ENCODE measurements at places on chromosomes 7 and 10. TPM values are rescaled to one million over a fixed set of nuclear protein-coding genes. Genes with fewer than 3 reads are reported as not detected.

The OR9A2 gene
- total RNA-seq, result not detected

DNA sequence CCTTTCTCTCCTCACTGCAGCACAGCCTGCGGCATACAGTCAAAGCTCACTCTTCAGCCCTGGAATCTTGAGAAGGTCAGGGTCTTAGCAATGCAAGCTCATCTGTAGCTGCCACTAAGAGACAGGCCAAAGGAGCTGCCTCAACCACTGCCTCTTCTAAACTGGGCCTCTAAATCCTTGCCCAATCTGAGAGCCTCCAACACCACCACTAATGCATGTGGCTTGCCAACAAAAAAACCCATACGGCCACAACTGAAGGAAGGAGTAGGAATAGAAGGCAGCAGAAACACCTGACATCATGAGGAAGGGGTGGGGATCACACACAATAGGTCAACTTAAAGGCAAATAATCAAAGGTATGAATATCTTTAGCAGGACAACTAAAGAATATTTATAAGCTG lies 183.8 kb downstream of the SRPK2 start:
- DNase-seq, result no peak
- peaks cover 17% of the 10 kb centered on the region for H3K4me1 ChIP-seq
- no peaks in the 10 kb centered on the region for H3K27me3 ChIP-seq
- H3K36me3 ChIP-seq, result peaks cover 17% of the 10 kb centered on the region

The IGFBP3 gene
- 1.2 TPM for total RNA-seq

DNA sequence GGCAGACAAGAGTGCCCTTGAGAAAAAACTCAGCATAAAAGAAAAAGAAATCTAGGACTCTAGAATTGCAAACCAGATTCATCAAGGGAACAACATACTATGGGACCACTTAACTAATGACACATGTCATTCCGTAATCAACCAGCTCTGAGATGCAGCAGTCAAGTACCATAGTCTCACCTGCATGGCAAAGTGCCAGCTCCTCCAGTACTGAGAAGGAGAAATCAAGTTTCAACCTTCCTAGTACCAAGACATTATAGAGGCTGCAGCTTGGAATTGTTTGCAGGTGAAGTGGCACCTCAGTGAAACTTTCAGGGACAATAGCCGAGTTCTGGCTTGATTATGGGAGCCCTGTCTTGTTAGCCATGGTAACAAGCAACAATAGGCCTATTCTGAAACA lies 11.5 kb downstream of the STEAP1 start:
- H3K36me3 ChIP-seq, result no peaks in the 10 kb centered on the region
- no peak overlapping the region for H3K4me3 ChIP-seq
- H3K27ac ChIP-seq, result no peak overlapping the region
- no peak for DNase-seq
- no peaks in the 10 kb centered on the region for H3K4me1 ChIP-seq
- H3K27me3 ChIP-seq, result no peaks in the 10 kb centered on the region

- no peaks in the 10 kb centered on the region for H3K27me3 ChIP-seq
- peaks cover 89% of the 10 kb centered on the region for H3K36me3 ChIP-seq
- no peak overlapping the region for H3K27ac ChIP-seq
- DNase-seq, result no peak
- no peak overlapping the region for H3K4me3 ChIP-seq
- H3K4me1 ChIP-seq, result no peaks in the 10 kb centered on the region
Observed at GRCh38 chr10:96618653-96619052, 31.8 kb upstream of the TM9SF3 start.

GRCh38 chr7:46440186-46440585 lies 519.1 kb upstream of the IGFBP3 start:
- DNase-seq, result no peak
- H3K4me3 ChIP-seq, result no peak overlapping the region
- H3K27me3 ChIP-seq, result no peaks in the 10 kb centered on the region
- no peaks in the 10 kb centered on the region for H3K4me1 ChIP-seq

DNA sequence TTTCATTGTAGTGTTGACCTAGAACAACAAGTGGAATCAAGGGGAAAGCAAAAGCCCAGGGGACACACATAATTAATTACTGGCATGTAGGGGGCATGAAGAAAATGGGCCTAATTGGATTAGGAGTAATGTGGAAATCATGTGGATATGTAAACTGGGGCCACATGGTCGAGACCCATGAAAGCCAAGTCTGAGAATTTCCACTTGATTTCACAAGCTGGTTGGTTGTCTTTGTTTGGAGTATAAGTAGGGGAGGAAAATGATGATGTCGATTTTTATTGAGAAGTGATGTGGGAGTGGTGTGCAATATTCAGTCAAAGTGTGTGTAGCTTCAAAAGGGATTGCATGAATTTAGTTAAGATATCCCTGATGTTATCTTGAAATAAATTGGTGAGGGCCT lies 131.8 kb downstream of the LRRC4 start:
- H3K4me3 ChIP-seq, result no peak overlapping the region
- H3K27ac ChIP-seq, result no peak overlapping the region
- DNase-seq, result no peak
- H3K36me3 ChIP-seq, result peaks cover 2% of the 10 kb centered on the region
- no peaks in the 10 kb centered on the region for H3K27me3 ChIP-seq

The LSM8 gene
- total RNA-seq, result 44.7 TPM

The CNPY1 gene
- not detected for total RNA-seq

- no peaks in the 10 kb centered on the region for H3K36me3 ChIP-seq
- H3K27ac ChIP-seq, result no peak overlapping the region
- no peaks in the 10 kb centered on the region for H3K27me3 ChIP-seq
- H3K4me1 ChIP-seq, result no peaks in the 10 kb centered on the region
- DNase-seq, result no peak
- H3K4me3 ChIP-seq, result no peak overlapping the region
Observed at GRCh38 chr7:124411796-124412195, 353.8 kb downstream of the GPR37 start.

The TLX1 gene
- total RNA-seq, result not detected

The SPDYE5 gene
- total RNA-seq, result 0.09 TPM

DNA sequence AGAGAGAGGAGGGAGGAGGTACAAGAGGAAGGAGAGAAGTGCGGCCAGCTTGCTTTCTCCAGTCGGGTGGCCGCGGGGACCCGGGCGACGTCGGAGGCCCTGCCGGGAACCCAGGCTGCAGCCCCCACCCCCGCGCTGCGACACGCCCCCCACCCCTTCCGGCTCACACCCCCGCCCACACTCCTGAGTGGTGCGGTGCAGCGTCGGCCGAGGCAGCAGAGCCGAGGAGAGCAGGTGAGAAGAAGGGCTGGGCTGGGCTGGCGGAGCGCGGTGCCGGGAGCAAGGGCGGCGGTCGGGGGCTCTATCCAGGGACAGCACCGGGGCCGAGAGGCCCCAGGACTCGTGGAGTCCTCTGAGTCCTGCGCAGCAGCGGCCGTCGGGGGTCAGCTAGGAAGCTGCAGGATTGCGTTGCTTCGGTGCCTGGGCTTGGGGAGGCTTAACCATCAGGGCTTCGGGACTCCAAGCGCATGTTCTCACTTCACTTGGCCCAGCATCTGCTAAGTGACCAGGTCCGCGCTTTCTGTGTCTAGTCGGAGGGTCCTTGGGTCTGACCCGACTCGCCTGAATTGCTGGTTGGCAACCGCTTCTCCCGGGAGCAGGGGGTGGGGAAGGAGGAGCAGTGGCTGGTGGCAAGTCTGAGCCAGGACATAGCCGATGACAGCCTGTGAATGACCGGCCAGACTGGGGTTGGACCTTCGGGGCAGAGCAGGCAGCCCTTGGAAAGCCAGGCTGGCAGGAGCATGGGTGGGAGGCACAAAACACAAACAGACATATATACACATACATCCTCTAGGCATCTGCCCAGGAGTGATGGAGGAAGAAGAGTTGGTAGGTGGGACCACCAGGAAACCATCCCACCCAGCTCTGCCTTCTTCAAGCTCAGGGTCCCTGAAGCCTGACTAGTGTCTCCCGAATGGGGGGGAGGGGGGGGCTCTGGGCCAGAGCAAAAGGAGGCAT lies 683 bp downstream of the CHAT start:
- no peaks in the 10 kb centered on the region for H3K36me3 ChIP-seq
- no peak for DNase-seq
- no peak overlapping the region for H3K27ac ChIP-seq
- H3K4me1 ChIP-seq, result peaks cover 4% of the 10 kb centered on the region

The CYP3A4 gene
- total RNA-seq, result not detected

DNA sequence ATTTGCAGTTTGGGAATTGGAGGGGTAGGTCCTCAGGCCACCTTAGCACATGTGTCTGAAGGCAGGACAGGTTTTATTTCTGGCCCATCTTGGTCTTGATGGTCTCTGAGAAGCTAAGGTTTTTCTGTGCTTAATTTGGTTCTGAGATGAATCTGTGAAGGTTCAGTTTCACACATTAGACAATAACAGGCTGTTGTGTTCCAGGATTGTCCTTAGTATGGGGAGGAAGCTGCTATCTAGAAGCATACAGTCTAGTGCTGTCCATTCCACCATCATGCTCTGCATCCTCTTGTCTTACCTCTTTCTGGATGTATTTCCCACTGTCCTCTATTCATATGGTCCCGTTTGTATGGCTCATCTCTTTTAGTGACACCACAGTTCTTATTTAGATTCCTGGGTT lies 7.1 kb downstream of the UBE2D1 start:
- H3K27me3 ChIP-seq, result no peaks in the 10 kb centered on the region
- no peak overlapping the region for H3K4me3 ChIP-seq
- no peaks in the 10 kb centered on the region for H3K36me3 ChIP-seq
- DNase-seq, result no peak

Measured in natural killer cell (primary cell).